COLO829 (cell line): ENCODE measurements at places on chromosomes 12 and 14.
A peak's percentile ranks its signal among the peaks of the same experiment; 100 is the strongest.

DNA sequence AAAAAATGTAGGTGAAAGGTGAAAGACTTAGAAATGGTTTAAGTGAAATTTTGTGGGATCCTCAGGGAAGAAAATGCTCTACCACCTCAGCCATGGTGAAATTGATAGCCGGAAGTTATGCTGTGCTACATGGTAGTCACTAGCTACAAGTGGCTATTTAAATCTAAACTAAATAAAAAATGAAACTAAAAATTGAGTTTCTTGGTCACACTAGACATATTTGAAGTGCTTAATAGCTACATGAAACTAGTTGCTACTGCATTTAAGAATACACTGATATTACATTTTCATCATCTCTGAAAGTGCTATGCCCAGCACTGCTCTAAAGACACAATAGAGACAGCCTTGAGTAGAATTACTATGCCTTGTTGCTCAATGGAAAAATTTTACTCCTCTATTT, 10.3 kb upstream of the SLCO1B3 start:
- DNase-seq: no peak

- no peak for DNase-seq
Measured at GRCh38 chr14:79333198-79333546, 878.1 kb downstream of the DIO2 start.

GRCh38 chr12:43749016-43749415, 9.6 kb downstream of the PUS7L start:
- DNase-seq: no peak

- no peak for DNase-seq
Measured at GRCh38 chr14:99426265-99426664, 54.4 kb downstream of the SETD3 start.

DNA sequence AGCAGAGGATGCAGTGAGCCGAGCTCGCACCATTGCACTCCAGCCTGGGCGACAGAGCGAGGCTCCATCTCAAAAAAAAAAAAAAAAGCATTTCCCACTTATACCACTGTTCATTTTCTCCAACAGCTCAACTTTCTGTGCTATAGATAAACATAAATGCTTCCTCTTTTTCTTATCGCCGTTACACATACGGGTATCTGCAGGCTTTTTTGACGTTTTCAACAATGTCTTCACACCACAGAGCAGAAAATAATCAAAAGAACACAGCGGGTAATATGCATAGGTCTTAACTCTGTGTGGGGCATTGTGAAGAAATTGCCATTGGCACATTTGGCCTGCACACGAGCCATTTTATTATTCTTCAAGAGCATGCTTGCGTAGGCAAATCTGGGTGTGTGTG, 86.4 kb downstream of the CAPZA3 start:
- no peak for DNase-seq

DNA sequence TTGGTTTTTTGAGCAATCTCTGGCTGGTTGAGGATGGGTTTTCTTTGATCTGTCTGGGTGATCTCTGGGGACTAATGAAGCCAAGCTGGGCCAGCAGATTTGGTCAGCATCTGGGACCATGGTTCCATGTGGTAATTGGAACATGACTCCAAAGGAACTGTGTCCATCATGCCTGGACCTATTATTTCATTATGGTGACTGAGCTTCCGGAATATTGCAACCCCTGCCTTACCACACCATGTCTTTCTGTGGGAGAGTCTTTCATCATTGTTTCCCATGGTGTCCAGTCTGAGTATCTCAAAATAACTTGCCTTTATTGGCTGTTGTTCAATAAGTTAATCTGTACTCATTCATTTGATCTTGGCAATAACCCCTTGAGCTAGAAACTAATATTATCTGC, 624.9 kb upstream of the TBX3 start:
- no peak for DNase-seq

DNA sequence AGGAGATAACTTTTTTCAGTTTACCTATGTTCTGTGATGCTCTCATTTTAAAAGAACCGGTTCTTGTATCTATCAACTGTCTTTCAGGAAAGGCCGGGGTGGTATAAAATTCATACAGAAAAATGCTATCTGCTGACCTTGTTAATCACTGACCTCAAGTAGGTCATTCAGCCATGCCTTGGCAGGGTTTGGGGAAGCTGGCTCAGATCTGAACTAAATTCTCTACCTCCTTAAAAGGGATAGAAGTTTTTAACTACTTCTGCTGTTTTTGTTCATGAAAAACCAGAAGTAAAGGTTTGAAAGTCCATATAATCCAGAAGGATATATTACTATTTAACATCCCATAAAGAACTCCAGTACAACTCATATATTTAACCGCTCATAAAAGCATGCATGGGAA, 10.1 kb downstream of the MYRFL start:
- no peak for DNase-seq

DNA sequence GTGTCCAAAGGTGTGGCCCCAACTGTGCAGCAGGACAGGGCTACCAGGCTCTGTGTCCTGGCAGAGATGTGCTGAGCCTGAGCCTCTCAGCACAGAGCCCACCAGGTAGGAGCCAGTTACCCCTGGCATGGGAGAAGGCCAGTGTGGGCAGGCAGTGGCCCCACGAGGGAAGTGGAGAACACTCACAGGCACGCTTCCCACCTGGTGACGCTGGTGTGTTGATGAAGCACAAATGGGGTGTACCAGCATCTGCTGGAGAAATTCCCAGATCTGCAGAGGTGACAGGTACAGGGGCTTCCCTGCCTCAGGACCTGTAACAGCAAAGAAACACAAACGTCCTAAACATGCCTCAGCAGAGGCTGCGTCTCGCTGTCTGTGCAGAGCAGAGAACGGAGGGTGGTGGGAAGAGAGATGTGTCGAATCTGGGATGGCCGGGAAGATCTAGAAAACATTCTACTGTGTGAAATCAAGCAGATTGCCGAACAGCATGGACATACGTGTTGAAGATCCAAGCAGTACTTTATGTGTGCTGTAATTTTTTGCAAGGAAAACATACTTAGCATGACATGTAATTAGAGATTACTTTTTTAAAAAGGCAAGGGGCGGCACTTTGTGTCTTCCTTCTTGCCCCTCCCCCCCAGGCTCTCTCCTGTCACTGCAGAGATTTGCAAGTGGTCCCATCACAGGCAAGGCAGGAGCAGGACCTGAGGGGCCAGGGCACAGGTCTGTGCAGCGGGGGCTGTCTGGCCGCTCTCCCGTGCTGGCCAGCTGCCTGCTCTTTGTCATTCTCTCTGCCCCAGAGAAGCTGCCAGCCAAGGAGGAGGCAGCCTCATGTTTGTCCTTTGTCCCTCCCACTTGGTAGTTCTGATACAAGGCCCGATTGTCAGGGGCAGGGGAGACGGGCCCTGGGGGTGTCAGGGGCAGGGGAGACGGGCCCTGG, 17.3 kb downstream of the HIP1R start:
- no peak for DNase-seq

- DNase-seq: no peak
Measured at GRCh38 chr14:102949801-102950451, 27.5 kb downstream of the AMN start.

- DNase-seq: no peak
Measured at GRCh38 chr12:15963271-15963670, 52.1 kb downstream of the DERA start.

GRCh38 chr12:128911861-128912260, 58.6 kb downstream of the GLT1D1 start:
- DNase-seq: no peak

DNA sequence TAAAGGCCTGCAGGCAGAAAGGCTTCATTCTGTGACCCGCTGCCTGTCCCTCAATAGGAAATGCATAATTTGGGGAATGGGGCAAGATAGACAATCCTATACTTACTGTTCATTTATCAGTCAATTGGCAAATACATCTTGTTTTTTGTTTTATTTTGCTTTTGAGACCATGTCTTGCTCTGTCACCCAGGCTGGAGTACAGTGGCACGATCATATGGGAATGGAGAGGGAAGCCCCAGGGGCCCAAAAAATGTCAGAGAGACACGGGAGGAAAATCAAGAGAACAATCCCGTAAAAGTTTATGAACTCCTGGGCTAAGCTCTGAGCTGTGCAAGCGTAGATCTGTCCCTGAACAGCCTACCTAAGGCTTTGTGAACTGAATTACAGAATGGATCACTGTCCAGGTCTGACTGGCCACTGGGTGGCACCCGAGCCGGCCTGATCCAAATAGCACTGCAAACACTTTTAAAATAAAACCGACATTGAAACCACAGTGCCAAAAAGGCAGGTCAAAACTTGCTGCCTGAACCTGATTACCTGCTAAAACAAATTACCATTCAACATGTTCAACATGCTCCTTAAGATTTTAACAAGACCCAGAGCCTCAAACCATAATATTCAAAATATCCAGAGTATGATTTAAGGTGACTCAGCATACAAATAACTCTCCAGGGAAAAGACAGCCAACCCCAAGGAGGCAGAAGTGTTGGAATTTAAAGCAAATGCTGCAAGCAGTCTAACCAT, 11.8 kb downstream of the COPS7A start:
- DNase-seq: no peak

GRCh38 chr12:48194799-48195201, 8.3 kb downstream of the OR10AD1 start:
- no peak for DNase-seq

GRCh38 chr12:19830446-19830845, 391.2 kb downstream of the AEBP2 start:
- no peak for DNase-seq

DNA sequence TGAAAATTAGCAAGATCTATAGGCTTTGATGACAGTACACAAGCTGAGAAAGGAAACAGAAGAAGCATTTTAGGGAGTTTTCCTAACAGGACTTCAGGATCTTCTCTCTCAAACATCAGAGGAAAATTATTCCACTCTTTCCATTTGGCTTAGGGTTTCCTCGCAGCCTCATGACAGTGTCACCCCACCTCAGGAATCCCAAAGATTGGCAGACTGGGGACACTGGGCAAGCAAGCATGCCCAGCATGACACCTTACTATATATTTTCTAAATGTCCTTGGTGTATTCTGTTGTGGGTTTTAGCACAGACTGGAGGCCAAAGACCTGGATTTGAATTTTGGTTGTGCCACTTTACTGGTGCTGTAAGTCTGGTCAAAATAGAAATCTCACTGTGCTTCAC, 482.4 kb upstream of the SOX5 start:
- DNase-seq: no peak

DNA sequence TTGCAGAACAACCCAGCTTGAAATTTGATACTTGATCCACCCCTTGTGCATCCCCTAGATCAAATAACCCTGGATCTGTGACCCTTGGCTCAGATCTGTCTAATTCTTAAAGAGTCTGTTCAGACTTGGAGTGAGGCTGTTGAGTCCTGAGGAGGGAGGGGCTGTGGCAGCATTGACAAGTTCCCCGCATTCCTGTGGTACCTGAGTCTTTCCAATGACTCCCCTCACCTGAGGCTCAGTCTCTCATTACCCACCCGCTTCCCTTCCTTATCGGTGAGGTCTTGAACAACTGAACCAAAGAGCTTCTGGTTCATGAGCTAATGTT, 16.1 kb upstream of the HDAC7 start:
- no peak for DNase-seq

GRCh38 chr12:101599311-101599710, 4.5 kb downstream of the MYBPC1 start:
- no peak for DNase-seq

DNA sequence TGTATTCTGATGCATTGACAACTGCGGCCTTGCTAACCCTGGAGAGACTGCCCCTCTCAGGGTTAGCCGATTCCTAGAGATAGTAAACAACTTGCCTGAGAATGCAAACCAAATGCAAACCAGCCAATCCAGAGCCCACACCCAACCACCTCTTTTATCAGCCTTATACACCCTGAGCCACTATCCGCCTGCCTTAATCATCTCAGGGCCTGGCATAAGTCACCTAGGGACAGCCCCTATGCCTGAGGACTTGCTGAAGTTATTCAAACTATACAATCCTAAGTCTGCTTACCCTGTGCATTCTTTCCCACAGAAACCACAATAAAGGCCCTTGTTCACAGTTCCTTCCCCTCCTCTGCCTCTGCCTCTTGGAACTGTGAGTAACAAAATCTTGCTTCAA, 177.2 kb downstream of the KCNA5 start:
- DNase-seq: no peak

- DNase-seq: no peak
Measured at GRCh38 chr14:102434647-102435175, 72.0 kb downstream of the TECPR2 start.

DNA sequence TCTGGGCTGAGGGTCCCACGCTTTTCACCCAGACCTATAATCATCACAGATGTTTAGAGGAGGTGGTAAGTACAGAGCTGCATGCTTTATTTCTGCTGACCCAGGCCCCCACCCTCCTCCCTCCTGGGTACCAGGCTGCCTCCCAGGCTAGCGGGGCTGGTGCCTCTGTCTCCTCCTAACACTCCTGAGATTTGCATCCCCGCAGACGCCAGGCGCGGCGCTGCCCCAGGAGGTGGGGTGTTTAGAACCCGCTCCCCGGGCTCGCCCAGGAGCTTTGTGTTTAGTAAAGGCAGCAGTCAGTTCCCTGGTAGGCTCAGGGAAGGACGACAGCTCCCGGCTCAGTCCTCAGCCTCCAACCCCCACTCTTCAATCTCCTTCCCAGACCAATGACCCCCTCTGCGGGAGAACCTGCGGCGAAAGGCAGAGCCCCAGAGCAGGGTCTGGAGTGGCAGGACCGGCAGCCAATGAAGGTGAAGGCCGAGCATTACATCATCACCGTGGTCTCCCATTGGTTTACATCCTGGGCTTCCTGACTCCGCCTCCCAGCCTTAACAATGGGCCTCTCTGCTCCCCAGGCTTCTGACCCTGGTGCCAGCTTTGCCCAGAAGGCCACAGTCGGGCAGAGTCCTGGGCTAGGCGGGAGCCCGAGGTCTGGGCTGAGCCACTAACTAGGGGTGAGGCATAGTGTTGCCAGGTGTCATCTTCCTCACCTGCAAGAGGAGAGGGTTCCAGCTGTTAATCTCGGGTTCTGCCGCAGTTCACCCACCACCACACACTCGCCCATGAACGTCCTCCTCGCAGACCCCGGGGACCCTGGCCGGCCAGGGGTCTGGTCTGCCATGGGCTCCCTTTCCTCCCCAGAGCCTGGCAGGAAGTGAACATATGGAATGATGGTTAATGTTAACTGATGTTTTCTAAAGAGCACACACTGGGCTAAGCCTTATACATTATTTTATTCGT, 57.5 kb downstream of the CALM1 start:
- DNase-seq: peak; percentile 66

DNA sequence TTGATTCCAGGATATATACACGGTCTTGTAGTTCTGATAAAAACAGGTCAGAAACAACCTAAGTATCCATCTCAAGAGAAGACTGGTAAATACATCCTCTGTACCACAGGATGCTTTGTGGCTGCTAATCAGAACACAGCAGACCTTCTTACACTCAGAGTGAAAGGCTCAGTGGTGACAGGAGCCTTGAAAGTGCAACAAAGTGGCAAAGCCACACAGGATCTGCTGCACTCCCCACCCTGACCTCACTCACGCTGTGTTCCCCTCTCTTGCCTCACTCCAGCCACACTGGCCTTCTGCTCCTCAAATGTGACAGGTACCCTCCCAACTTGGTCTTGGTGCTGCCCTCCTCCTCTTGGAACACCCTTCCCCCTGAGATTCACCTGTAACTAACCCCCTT, 98.1 kb upstream of the GRIP1 start:
- no peak for DNase-seq
